ENCODE measurements at places on chromosomes 13 and 19.

DNA sequence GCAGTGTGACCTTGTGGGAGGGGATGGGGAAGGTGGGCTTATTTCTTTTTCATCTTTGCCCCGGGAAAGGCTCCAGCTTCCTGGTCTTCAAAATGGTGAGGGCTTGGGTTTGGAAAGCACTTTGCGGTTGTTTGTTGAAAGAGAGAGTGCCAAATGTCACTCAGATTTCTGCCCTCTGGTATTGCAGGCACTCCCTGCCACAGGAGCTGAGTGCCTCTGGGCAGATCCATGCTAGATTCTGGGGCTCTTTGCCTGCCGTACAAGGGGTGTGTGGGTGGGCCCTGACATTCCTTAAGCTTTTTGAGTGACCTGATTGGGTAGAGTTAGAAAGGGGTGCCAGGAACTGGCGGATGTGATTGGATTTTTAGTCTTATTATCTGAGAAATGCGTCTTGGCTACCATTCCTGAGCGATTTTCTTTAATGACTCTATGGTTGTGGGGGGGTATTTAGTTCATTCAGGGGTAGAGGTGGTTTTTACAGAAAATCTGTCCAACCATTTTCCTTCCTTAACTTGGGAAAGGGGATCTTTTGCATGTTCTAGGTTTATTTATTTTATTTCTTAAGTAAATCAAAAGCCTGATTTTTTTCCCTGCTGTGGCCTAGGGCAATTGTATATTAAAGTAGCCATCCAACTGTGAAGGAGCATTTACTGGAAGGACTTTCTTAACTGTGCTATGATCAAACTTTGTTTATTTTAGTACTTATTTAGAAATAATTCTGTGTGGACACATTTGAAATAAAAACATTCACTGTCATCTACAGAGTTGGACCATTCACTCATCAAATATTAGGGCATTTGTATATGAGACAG lies 3.2 kb downstream of the ARHGAP35 start:
- no peak for DNase-seq

DNA sequence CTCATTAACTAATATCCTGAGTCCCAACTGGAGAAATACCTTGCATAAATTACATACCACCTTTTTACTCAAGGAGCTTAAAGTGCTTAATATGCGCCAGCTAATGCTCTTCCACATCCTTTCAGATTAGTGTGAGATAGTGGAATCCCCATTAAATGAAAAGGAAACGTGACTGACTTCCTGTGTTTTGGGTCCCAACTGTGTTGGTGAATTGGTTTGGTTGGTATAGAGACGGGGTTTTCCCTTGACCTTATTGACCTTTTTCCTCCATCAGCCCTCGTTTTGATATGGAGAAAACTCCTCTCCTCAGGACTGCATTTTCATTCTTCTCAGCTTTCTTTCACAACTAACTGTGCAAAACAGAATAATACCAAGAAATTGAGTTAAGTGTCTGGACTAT lies 163.5 kb downstream of the PAN3 start:
- no peak for DNase-seq

DNA sequence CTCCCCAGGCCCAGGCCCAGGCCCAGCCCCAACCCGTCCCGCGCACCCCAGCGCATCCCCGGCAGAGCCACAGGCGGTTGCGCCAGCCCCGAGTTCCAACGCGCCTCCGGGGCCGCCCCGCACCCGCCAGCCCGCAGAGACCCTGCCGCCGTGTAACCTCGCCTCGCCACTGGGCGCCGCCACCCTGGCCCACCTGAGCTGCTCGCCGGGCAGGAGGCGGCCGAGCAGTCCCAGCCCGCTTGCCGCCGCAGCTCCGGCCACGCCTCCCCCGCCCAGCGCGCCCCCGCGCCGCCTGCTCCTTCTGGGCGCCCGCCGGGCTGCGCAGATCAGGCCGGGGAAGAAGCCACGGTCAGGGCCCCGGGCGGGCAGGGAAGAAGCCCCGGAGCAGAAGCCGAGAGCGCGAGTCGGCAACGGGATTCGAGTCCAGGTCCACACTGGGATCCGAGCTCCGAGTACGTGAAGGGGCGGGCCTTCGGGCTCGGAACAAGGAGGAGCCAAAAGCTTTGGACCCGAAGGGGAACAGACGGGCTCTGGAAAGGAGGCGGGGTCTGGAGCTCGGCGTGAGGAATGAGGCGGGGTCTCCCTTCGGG lies at the start of gene MBOAT7:
MBOAT7 (minus strand) TSS at position 436 of the 590 bp plus-strand sequence. CDS start 1,072 bp downstream, outside the sequence.
- no peak for DNase-seq

DNA sequence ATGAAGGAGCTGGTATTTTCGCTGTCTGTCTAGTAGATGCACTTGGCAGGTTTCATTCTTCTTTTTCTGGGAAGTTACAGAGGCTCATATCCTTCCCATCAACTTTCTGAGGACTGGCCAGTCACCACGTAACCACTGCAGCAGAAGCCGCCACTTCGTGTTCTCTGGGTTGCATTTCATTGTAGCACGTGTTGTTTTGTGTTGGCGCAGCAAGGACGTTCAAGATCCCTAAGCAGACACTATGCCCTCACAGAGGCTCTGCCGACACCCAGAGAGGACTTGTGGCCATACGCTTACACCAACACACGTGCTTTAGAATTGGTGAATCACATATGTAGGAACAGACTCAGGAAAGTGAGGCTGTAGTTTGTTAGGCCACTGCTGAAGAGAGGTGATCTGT lies 42.2 kb upstream of the TEX29 start:
- DNase-seq: no peak

DNA sequence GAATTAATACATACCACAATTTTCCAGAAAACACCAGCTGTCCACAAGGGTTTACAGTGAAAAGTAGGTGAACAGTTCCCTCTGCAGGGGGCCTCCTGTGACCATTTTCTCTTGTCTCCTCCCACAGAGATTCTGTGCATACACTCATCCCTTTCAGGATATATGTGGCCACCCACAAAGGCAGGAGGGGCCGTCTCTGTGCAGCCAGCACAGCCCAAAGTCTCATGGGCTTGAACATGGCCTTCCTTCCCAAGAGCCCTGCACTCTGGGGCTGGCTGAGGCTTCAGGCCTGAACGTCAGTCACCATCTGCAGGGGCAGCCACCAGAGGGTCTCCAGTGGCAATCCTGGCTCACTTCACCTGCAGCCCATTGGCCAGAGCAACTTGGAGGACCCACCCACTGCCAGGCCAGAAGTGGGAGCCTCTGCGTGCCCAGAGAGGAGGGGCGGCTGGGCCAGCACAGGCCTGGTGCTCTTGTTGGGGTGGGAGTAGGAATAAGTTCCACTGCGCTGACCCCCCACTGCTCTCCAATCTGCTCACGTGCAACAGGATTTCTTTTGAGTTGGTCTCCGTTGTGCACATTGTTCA lies 25.1 kb downstream of the TMEM161A start:
- no peak for DNase-seq

GRCh38 chr19:18856385-18857126 lies 24.8 kb downstream of the UPF1 start:
- DNase-seq: no peak

DNA sequence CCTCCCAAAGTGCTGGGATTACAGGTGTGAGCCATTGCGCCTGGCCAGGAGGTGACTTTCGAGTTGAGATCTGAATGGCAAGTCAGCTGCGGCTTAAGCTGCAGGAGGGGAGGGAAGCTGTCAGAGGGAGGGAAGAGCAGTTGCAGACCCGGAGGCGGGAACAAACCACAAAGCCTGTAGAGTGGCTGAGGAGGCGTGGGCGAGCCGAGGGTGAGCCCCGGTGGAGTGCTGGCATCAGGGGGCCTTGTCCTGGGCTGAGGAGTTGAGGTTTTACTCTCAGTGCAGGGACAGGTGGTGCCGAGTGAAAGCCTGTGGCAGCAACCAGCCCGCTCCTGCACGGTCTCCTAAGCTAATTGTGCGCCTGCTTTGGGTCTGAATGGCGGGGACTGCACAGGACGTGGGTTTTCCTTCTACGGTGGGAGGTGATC lies 24.2 kb downstream of the PPP1R37 start:
- peak; percentile 78 for DNase-seq

DNA sequence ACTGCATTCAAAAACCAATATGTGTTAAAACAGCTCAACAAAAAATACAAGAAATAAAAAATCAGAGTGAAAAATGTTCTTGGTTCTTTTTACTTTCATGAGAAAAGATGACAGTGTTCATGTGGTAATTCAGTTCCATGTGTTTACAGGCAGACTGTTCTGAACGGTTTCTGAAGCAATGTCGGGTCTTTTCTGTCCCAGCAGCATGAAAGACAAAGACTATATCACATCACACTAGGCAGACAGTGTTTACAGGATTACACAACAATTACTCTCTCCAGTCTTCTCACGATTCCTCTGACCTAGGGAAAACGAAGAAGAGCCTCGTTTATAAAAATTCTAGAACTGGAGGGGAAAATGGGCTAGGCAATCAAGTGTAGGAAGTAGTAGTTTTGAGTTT lies 83.4 kb downstream of the UBL3 start:
- no peak for DNase-seq

DNA sequence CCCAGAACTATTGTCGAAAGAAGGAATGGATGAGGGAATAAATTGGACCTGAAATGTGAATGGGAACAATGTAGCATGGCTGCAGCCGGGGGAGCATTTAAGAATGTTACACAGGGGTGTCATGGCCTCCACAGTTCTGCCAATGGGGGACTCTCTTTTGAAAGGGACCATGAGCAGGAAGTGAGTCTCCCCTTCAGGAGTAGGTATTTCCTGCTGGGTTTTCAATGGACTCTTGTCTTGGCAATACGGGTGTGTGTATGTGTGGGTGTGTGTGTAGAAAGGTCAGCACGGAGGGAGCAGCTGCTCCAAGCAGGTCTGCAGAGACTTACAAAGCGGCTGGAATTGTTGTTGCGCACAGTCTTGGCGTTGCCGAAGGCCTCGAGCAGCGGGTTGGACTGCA lies 24.4 kb downstream of the MYO1F start:
- no peak for DNase-seq

DNA sequence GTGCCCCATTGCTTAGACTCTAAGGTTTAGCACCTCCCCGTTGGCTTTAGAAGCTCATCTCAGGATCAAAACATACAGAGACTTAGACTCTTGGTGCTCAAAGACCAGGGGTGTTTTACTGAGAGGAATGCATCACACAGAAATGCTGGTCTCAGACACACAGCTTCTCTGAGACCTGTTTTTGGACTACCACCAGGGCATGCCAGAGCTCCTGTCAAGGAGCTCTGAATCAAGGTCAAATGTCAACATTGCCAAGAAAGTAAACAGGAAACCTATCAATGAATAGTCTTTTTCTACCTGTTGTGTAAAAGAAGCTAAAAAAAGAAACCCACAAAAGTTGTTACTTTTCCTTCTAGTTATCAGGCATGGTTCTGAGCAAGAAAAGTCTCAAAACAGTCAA lies 149.2 kb downstream of the COL4A1 start:
- DNase-seq: no peak

GRCh38 chr13:95253033-95253432 lies 48.2 kb downstream of the ABCC4 start:
- DNase-seq: no peak

GRCh38 chr13:76833441-76833954 lies 52.7 kb downstream of the KCTD12 start:
- DNase-seq: no peak

DNA sequence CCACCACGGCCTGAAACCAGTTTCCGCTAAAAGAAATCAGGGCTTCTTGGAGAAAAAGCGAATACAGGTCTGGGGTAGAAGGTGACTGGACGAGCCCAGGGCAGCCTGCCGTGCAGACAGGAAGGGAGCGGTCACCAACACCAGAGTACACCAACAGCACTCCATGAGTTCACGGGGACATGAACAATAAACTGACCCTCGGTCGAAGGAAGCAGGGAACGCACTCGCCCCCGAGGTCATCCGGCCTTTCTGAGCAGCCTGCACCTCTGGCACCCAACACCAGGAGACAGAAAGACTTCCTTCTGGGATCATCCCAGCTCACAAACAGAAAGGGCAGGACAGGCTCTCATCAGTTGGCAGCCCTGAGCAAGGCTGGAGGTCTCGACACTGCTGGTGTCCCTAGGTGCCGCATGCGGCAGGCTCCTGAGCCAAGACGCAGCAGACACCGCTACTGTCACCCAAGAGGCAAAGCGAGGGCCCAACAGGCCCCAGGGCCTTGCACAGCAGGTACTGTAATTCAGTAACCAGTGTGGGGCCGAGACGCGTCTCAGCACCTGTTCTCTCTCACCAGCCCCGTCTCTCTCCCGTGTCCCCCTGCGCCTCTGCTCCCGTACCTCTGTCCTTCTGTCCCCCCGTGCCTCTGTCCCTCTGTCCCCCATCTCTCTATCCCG lies 18.0 kb downstream of the DCUN1D2 start:
- no peak for DNase-seq

DNA sequence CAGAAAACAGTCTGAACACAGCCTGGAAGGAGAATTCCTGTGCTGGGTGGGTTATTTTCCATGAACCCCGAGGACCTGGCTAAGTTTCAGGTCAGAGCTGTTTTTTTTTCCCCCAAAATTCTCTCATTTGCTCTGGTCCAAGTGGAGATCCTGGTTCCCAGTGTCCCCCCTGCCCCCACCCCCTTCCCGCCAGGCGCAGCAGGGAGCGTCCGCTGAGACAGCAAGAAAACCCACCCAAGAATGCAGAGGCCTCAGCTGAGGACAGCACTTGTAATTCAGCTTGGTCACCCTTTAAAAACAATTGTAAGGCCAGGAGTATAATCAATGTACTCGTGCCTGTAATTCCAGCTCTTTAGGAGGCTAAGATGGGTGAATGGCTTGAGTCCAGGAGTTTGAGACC lies 11.4 kb upstream of the TSPAN16 start:
- no peak for DNase-seq

DNA sequence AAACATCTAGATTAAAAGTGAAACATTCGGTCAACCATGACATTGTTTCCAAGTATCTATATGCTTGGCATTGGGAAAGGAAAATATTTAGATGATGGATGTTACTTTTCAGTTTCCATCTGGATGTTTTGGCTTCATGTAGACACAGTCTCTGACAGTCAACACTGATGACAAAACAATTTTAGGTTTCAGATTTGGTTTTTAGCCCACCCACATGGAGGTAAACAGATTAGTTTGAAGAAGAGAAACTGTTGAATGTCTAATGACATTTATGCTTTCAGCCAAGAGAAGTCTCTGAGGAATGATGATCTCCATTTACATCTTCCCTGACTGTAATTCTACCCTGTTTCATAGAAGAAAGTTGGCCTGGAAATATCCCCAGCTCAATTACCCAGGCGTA lies 379.1 kb downstream of the SLITRK6 start:
- no peak for DNase-seq

- no peak for DNase-seq
Observed at GRCh38 chr19:52520013-52520412, 7.5 kb upstream of the ZNF808 start.

DNA sequence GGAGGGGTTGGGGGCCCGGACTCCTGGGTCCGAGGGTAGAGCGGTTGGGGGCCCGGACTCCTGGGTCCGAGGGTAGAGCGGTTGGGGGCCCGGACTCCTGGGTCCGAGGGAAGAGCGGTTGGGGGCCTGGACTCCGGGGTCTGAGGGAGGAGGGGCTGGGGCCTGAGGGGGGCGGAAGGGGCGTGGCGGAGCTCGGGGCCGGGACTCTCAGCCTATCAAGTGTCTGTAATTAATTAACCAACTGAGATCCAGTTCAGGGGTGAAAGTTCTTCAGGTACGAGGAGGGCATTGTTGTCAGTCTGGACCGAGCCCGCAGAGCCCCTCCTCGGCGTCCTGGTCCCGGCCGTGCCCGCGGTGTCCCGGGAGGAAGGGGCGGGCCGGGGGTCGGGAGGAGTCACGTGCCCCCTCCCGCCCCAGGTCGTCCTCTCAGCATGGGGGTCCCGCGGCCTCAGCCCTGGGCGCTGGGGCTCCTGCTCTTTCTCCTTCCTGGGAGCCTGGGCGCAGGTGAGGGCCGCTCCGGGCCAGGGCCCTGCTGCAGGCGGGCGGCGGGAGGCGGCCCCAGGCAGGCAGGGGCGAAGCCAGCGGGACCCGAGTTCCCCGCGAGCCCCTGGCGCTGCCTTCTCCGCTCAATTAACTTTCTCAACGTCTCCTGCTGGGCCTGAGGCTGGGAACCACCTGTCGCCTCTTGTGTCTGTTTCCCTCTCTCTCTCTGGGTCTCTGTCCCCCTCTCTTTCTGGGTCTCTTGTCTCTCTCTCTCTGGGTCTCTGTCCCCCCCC lies 697 bp downstream of the FCGRT start:
- no peak for DNase-seq
